ENCODE measurements at places on chromosomes 3 and 15.

GRCh38 chr15:57421551-57421950, 45.2 kb downstream of the CGNL1 start:
- no peak for DNase-seq

DNA sequence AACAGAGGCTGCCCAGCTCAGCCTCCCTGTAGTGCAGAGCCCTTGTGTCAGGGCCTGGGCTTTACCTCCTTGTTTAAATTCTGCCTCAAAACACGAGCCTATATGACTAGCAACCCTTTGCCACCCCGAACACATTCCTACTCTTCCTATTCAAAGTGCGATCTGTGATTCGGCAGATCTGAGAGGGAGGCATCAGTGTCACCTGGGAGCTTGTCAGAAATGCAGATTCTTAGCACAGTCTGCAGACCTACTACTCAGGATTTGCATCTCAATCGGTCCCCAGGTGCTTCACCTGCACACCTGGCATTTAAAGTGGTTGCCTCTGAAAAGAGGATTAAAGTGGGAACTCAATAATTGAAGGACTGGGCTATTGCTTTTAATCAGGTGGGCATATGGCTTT, 273.2 kb upstream of the TOPAZ1 start:
- DNase-seq: no peak

DNA sequence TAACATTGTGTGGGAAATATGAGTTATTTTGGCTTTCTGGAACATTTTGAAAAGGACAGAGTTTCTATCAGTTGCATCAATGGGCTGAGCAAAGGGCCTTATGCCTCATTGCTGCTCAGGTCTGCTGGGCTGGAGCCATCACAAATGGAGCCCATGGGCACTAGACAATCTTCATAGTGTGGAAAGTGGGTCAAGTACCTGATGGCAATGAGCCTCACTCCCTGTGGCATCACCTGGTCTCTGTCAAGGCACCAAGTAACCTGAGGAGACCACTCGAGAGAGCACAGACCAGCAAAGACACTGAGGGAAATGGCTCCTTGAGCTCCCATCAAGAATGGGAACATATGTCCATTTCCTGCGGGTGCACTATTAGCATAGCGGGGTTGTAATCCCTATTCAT, 96.7 kb upstream of the PPP2R3A start:
- DNase-seq: no peak

DNA sequence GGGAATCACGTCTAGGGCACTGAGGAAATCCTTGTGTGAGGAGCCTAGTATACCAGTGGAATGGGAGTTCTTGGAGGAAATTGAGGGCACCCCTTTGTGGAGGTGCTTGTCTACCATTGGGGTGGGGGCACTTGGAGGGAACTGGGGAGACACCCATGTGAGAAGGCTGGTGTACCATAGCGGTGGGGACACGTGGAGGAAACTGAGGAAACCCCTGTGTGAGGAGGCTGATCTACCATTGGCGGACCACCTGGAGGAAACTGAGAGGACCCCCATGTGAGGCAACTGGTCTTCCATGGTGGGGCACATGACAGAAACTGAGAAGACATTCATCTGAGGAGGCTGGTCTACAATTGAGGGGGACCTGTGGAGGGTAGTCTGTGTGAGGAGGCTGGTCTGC, 164.5 kb downstream of the FBLN2 start:
- no peak for DNase-seq

All from ACHN (cell line).